Stimulated activated naive CD4-positive, alpha-beta T cell (primary cell): ENCODE measurements at places on chromosomes 6 and 20.

DNA sequence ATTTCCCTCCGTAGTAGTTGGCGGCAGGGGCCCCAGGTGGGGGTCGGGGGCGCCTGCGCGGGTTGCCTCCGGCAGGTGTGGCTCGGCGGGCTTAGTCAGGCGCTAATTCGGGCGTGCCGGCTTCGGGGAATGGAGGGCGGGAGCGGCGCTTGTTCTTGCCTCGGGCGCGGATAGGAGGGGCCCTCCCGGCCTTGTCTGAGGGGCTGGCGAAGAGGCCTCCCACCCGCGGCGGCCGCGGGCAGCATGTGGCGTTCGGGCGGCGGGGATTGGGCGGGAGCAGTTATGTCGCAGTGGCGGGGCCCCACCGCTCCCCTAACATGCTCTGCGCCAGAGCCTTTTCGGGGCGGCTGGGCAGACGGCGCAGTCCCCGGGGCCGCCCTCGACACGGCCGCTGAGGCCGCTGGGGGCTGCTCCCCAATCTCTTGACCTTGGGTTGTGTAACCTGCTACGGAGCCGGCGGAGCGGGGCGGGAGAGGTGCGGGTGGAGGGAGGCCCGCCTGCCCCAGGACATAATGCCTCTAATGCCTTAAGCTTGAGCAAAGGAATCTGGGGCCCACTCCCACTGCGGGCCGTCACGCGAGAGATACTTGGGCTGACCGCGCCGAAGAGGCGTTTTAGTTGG is 1.1 kb downstream of the AMD1 start:
- peak; percentile 84 for DNase-seq

- no peak for DNase-seq
These were observed 634 bp downstream of the AHI1 start for GRCh38 chr6:135496800-135497411.

DNA sequence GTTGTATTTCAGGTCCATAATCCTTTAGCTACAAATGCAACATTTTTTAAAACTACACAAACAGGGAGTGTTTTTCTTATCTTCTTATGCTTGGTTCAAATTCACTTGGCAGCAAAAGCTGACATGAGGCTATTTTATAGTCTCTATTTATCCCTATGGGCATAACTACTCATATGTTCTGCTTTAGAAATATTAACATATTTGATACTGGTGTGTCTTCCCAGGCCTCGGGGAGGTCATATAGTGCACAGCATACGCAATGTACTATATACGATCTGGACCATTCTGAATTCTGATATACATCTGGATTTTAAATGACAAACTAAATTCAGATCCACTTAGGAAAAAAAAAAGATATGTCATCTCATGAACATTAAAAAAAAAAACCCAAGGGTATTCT is 69.2 kb downstream of the TFAP2C start:
- no peak for DNase-seq

- no peak for DNase-seq
These were observed 117.3 kb downstream of the BCKDHB start for GRCh38 chr6:80223743-80224212.

DNA sequence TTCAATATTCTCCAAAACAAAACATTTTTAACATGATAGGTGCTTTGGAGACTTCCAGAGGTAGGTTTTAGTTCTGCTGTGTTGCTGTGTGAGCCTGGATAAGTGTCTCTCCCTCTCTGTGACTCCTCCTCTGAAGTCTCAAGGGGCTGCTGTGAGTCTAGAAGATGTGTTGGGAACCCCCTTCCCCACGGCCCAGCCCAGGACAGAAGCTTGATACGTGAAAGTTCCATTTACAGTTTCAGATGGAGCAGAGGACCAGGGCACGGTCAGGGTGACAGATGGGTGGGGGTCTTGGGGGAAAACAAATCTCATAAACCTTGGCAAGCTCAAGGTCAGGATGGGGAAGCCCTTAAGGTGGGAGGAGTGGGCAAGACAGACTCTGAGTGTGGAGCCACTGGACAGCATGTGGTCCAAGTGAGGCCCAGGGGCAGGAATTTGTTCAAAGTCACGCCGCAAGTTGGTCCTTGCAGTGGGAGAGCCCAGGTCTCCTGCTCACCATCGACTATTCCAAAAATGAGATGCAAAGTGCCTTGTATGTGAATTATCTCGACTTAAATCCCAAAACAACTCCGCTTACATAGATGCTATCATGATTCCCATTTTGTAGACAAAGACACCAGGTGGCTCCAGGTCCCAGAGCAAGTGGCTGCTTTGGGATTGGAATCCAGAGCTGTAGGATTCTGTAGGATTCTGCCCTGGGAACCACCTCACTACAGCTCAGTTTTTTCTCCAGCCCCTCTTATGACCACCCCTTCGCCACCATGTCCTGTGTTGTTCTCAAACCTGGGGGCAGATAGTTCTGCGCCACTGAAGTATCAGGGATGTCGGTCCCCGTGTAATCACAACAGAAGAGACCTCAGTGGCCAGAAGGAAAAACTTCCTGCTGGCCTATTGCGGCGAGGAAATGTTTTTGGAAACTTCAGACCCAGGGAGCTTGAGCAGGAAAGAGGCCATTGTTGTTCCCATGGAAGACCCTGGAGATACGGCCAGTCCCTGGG is 1.9 kb downstream of the TGM2 start:
- DNase-seq: no peak

DNA sequence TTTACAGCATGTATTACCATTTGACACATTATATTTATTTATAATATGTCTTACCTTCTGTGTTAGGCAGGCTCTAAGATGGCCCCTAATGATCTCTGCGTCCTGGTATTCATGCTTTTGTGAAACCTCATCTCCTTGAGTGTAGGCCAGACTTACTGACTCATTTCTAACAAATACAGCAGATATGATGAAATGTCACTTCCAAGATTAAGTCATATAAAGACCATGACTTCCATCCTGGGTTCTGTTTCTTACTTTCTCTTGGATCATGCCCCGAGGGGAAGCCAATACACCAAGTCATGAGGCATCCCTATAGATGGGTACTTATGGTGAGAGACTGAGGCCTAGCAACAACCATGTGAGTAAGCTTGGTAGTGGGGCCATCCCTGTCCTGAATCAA is 30.2 kb downstream of the ZHX3 start:
- DNase-seq: no peak

DNA sequence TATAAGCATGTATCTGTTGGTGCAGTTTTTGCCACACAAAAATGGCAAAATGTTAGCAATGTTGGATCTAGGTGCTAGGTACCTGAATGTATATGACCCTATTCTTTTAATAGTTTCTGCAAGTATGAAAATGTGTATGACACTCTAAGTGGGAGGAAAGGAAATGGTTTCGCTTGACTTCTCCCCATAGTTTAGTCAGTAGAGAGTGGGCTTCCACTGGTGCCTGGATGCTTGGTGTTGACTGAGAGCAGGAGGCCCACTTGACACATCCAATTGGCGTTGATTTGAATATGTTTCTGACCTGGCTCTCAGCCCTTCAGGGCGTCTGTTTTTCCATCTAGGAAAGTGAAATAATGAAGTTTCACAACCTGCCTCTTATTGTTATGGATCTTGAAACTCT is 41.8 kb upstream of the GABRR1 start:
- DNase-seq: no peak
